ENCODE measurements at places on chromosomes 13 and 19.

- DNase-seq: no peak
Measured at GRCh38 chr19:4455719-4456475, 1.7 kb downstream of the UBXN6 start.

- DNase-seq: peak; percentile 18
Measured at GRCh38 chr13:82467626-82468025, 1414.6 kb downstream of the SLITRK1 start.

- no peak for DNase-seq
Measured at GRCh38 chr13:98500963-98501421, 75.9 kb downstream of the STK24 start.

DNA sequence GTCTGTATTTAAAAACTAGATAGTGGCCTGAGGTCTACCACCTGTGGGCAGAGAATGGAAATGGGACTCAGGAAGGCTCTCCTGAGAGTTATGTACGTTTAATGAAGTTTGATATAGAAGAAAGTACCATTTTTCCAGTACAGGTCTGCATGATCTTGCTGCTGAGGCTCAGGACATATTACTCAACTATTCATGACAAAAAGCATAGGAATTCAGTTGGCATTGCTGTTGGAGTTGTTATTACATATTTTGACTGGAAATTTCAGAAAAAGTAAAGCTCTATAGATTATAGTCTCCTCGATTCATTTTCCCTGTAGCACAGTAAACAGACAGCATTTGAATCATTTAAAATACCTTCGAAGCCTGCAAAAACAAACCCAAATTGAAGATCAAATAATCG is 469.8 kb downstream of the DCT start:
- DNase-seq: no peak

DNA sequence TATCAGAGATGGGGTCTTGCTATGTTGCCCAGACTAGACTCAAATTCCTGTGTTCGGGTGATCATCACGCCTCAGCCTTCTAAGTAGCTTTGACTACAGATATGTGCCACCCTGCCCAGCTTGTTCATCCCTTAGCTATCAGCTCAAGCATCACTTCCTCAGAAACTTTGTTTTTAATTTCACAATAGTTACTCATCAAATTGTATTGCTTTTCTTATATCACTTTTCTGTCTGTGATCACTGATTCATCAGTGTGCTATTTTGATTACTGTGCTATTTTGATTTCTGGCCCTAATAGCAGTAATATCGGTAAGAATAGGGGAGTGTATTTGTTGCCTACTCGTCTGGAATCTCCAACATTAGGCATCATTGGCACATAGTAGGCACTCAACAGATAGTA is 878.6 kb upstream of the PCDH20 start:
- no peak for DNase-seq

- no peak for DNase-seq
Measured at GRCh38 chr13:79385694-79386093, 20.4 kb downstream of the RBM26 start.

GRCh38 chr13:67101730-67102467 is 128.2 kb downstream of the PCDH9 start:
- no peak for DNase-seq
